CD4-positive, alpha-beta T cell treated with Interleukin-17A for 4 hours (primary cell): ENCODE measurements at places on chromosomes 4 and X.

- DNase-seq, result no peak
Measured at GRCh38 chr4:126124818-126125217, 810.1 kb downstream of the FAT4 start.

GRCh38 chrX:38552721-38553120, 8.6 kb upstream of the TSPAN7 start:
- DNase-seq, result no peak

DNA sequence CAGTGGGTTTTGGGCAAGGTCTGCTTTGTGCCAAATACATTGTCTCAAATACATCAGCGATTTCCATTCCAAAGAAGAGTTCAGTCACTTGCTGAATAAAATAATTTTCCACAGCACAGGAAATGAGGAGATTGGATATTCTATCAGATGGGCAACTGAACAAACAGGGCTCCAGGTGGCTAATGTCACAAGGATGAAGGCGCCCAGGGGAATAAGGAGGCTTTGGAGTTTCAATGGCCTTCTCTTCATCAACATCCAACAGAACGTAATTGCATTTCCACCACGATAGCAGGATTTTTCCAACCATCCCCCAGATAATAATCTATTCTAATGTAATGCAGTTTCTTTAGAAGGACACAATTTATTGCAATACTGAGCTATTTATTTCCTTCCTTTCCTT, 104.7 kb upstream of the KLHL13 start:
- no peak for DNase-seq

DNA sequence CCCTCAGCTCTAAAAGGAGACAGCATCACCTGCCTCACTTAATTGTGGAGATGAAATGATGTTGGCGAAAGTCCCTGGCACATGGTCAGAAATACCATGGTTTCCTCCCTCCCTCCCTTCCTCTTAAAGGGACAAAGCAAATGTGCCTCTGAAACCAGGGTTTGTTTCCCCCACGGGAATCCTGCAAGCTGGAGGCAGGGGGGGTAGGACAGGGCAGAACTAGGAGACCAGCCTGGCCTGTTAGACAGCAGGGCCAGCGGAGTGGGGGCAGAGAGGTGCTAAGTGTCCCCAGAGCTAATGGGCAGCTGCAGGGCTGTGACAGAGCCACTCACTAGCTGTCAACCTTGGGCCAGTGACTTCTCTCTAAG, 5.7 kb downstream of the RTL5 start:
- DNase-seq, result no peak

DNA sequence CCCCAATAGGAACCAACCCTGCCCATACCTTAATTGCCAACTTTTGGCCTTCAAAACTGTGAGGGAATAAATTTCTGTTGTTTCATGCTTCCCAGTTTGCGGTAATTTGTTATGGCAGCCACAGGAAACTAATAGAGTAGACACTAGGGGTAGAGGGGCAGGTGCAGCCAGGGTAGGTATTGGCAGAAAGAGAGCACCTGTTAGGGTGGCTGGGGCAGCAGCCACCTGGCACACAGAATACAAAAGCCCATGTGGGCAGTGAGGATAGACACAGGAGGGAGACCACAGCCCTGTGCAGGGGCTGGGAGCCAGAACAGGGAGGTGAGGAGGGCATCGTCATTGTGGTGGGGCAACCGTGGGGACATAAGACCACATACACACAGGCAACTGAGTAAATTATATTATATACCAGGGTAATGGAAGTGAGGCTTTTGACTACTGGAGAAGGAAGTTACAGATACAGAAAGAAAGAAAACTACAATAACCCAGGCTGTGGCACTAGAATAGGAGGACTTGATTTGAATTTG, 28.2 kb downstream of the IRF2 start:
- DNase-seq, result no peak

DNA sequence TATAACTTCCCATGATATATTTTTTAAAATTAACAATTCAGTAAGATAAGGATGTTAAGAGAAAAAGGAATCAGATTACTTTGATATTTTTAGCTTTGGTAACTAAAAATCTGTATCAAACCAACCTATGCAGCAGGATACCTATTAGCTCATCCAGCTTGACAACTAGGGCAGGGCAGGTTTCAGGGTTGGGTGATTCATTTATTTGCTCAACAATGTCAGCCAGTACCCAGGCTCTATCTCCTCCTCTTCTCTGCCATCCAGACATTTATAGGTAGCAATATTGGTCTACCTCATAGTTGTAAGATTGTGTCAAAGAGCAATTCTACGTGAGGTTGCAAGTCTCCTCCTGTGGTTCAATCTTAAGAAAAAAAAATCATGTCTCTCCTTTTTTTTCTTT, 421.9 kb downstream of the ANKRD50 start:
- no peak for DNase-seq

- DNase-seq, result peak; percentile 11
Measured at GRCh38 chrX:46628460-46629371, 55.2 kb downstream of the CHST7 start.

GRCh38 chr4:169158861-169159260, 111.9 kb downstream of the SH3RF1 start:
- no peak for DNase-seq
